Pancreas (tissue), 10 donors: ENCODE measurements at places on chromosomes 4 and X. TPM values are rescaled to one million over a fixed set of nuclear protein-coding genes. Genes with fewer than 3 reads are reported as not detected.

Gene USP17L27
- not detected for polyA plus RNA-seq

Gene GRPR
- polyA plus RNA-seq = 2.9 TPM

Gene PIM2
- polyA plus RNA-seq = 8.2 TPM

Gene CT55
- polyA plus RNA-seq = not detected

Gene CD40LG
- polyA plus RNA-seq = not detected
